ENCODE measurements at places on chromosomes 1 and 21.

- no peak for DNase-seq
Observed at GRCh38 chr1:110089561-110090275, 19.2 kb upstream of the ALX3 start.

- DNase-seq: peak; percentile 95
Observed at GRCh38 chr1:204411451-204412204, at the start of gene PPP1R15B. TSS of gene PPP1R15B (minus strand) at chr1:204411817. CDS start at chr1:204411411, 406 bp downstream.

GRCh38 chr1:43711524-43712386, 4.4 kb downstream of the ST3GAL3 start:
- no peak for DNase-seq

GRCh38 chr1:101191049-101191448, 45.8 kb upstream of the S1PR1 start:
- no peak for DNase-seq

DNA sequence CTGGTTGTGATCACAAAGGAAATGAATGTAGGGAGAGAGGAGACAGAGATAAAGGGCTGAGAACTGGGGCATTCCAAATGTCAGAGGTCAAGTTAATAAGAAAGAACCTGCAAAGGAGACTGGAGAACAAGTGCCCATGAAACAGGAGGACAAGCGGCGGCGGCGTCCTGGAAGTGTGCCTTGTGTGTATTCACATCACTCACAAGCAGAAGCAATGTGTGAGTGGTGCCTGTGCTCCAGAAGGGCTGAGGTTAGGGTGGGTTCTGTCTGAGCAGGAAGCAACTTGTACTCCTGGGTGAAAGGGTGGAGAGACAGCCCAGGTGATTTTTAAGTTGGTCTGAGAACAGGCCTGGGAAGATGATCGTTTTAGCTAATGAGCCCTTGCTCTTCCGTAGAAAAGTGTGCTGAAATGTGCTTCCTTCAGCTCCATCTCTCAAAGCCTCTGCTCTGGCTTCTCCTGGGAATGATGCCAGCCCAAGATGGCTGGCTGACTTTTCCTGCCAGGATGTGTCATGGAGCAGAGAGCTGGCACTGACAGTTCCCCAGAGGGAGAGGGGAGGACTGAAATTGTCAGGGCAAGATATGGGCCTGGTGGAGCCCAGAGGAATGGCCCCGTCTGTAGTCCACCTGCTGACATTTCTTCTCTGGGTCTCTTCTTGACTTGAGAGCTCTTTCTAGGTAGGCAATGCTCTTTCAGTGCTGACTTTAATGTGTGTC, 25.1 kb upstream of the PLEKHA6 start:
- DNase-seq: no peak

DNA sequence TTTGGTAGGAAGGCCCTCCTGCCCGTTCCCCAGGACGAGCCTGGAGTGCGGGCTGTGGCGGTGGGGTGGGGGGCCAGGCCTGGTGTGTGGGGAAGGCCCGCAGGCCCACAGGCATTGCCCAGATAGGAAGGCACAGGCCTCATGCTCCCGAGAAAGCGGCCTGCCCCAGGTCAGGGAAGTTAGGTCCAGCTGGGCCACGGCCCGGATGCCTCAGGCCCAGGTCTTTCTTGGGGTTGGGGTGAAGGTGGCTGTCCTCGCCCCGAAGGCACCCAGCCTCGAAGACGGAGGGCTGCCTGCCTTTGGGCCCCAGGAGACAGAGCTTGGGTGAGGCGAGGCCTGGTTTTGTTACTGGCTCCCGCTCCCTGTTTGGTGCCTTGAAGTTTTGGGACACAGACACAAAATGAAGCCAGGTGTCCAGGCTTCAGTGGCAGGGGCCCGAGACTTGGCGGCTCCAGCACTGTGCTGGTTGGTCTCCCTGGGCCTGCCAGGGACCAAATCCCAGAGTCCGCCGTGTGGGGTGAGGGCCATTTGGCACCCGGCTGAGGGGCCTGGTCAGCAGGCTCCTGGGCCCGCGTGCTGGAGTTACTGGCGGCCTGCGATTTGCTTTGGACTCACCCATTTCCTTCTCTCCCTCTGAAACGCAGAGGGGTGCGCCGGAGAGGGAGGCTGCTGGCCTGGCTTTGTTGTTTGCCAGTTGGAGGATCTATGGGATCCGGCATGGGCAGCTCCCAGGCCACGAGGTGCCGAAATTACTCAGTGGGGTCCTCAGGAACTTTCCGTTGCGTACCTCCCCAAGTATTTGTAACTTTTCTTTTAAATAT, 2.0 kb downstream of the SKI start:
- no peak for DNase-seq

- DNase-seq: peak; percentile 57
Observed at GRCh38 chr1:2547210-2548067, 8.7 kb upstream of the TNFRSF14 start.

DNA sequence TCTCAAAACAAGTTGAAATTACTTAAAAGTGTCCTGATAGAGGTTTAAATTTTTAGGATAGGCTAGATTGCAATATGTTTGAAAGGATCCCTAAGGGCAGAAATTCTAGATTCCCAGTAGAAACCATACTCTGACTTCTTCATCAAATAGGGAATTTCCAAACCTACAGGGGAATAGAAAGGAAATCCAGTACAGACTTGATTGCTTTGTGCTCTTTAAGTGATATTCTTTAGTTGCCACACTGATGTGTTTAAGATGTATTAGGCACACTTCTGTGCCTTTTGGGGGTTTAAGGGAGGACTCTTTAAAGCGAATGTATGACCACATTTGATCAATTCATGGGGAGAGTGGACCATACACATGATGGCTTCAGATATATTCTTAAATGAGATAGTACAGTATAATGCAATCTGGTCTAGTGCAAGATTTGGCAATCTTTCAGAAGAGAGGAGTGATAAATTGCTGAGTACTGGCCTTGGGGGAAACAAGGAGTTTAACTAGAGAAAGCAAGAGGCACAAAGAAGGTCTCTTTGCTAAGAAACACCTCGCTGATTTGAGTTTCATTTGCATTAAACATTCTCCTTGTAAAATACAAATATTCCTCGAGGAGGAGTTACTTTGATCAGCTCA, 268.8 kb upstream of the NR5A2 start:
- no peak for DNase-seq

GRCh38 chr1:2250721-2251281, 22.7 kb downstream of the SKI start:
- DNase-seq: no peak

DNA sequence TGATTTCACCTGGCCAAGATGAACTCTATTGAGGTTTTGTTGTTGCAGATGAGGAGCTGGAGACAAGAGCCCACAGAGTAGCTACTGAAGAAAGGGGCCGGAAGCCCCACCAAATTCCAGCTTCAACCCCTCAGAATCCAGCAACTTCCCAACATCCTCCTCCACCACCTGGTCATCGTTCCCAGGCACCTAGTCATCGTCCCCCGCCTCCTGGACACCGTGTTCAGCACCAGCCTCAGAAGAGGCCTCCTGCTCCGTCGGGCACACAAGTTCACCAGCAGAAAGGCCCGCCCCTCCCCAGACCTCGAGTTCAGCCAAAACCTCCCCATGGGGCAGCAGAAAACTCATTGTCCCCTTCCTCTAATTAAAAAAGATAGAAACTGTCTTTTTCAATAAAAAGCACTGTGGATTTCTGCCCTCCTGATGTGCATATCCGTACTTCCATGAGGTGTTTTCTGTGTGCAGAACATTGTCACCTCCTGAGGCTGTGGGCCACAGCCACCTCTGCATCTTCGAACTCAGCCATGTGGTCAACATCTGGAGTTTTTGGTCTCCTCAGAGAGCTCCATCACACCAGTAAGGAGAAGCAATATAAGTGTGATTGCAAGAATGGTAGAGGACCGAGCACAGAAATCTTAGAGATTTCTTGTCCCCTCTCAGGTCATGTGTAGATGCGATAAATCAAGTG, 14.3 kb downstream of the CD2 start:
- DNase-seq: no peak

- no peak for DNase-seq
Observed at GRCh38 chr1:177780096-177780700, 189.7 kb downstream of the SEC16B start.

GRCh38 chr1:85148524-85149250, 52.1 kb downstream of the SYDE2 start:
- peak; percentile 6 for DNase-seq

DNA sequence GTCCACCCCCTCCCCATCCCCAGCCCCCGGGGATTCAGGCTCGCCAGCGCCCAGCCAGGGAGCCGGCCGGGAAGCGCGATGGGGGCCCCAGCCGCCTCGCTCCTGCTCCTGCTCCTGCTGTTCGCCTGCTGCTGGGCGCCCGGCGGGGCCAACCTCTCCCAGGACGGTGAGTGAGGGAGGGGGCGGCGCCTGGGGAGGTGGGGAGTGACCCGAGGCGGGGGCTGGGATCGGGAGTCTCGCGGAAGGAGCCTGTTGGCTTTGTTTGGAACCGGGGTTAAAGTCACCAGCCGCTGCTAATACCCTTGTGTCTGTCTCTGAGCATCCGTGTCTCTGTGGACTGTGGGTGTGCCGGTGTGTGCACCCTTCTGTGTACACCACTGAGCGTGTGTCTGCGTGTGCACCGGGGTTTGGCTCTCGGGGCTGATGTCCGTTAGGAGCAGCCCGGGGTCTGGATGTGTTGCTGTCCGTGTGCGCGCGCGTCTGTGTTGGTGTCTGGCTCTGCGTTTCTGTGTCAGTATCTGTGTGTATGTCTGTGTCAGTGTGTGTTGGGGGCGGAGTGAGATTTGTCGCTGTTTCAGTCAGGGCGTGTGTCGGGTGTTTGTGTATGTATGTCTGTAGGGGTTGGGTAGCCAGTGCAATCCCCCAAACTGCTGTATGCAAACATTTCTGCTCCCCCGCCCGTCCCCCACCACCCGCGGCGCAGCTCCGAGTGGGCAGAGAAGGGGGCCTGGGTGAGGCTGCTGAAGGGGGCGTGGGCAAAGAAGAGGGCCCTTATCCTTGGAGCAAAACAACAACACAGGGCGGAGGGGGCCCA, 480 bp downstream of the CADM3 start:
- no peak for DNase-seq

GRCh38 chr1:40898431-40898901, 36.3 kb upstream of the CITED4 start:
- DNase-seq: no peak

DNA sequence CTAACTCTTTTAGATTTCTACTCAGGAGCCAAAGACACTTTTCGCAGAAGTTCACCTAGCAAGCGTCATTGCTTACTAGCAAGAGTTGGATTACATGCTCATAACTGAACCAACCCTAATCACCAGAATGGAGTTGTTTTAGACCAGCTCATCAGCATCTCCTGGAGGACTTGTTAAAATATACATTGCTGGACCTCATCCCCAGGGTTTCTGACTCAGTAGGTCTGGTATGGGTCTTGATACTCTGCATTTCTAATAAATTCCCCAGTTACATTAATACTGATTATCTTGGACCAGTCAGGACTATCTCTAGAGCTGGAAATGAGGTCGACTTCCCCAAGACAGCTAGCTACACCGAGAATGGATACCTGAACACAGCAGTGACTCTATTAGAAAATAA, 9.7 kb upstream of the PRDX6 start:
- no peak for DNase-seq

- no peak for DNase-seq
Observed at GRCh38 chr1:185843986-185844385, 109.8 kb downstream of the HMCN1 start.

DNA sequence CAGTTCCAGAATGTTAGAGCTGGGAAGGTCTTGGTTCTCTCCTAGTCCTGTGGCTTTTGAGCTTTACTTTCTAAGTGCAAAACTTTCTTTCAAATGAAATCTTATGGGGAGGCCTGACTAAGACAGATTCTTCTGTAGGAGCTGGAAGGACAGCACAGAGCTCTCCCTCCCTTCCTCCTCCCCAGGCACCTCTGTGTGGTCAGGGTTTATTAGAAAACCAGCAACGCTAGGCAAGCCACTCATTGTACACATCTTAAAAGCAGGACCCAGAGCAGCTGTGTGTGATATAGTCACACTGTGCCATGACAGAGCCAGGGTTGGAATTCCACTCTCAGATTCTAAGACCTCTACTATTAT, 241.1 kb upstream of the RAB4A start:
- DNase-seq: no peak

- no peak for DNase-seq
Observed at GRCh38 chr1:180854456-180854855, 58.2 kb upstream of the KIAA1614 start.

DNA sequence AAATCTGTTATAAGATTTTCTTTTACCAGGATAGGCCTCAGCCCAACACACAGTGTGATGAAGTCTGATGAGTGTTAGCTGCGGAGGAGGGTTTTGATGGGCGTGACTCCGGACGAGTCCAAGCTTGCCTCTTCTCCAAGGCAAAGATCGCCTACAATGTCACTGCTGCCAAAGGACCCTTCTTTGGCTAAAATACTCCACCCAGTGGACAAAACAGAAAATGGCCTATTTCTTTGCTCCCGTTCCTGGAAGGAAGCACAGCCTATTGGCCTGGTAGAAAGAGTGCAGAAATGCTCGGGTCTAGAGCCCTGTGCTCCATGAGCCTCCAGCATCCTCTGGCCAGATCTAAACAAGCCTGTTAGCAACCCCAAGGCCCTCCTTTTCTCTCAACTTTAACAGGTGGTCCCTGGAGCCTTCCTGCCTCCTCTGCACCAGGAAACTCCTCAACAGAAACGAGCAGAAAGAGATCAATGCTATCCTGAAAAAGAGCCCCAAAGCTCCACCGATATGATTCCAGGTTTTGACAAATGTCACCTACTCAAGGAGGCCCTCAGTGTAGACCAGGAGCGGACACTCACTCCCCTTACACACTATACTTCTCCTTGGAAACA, 3.4 kb upstream of the CASQ2 start:
- DNase-seq: no peak

- DNase-seq: peak; percentile 47
Observed at GRCh38 chr21:15065392-15066122, 757 bp upstream of the NRIP1 start.

GRCh38 chr1:220705782-220706181, 15.6 kb downstream of the C1orf115 start:
- DNase-seq: no peak

DNA sequence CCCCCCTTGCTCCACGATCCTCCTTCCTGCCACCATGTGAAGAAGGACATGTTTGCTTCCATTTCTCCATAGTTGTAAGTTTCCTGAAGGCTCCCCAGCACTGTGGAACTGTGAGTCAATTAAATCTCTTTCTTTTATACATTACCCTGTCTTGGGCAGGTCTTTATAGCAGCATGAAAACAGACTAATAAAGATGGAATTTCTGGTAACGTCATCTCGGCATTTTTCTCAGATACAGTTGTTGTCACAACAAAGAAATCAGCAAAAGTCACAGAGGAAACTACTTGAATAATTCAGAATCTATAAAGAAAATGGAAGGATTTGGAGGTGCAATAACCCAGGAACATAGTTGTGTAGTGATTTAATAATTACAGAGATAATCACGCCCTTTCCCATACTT, 4.4 kb downstream of the APCS start:
- DNase-seq: no peak

DNA sequence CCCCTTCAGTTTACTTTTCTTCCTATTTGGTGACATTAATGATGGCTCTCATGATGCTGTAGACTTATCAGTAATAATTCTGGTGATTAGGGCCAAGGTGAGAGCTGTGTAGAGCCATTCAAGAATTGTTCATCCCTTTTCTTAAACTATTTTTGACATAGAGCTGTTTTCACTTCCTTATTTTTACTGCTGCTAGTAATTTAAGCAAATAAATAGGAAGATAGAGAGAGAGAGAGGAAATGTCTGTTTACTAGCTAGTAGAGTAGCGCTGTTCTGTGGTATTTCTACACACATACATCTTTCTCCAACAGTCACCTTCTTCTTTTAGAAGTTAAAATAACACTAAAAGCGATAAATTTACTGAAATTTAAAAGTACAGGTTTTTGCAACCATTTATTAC, 678.0 kb upstream of the ZP4 start:
- DNase-seq: no peak
